Activated effector memory CD4-positive, alpha-beta T cell treated with anti-CD3 and anti-CD28 coated beads, Interleukin-2, amount 50 U/mL, for 16 hours (primary cell): ENCODE measurements at places on chromosomes 5 and 9.

DNA sequence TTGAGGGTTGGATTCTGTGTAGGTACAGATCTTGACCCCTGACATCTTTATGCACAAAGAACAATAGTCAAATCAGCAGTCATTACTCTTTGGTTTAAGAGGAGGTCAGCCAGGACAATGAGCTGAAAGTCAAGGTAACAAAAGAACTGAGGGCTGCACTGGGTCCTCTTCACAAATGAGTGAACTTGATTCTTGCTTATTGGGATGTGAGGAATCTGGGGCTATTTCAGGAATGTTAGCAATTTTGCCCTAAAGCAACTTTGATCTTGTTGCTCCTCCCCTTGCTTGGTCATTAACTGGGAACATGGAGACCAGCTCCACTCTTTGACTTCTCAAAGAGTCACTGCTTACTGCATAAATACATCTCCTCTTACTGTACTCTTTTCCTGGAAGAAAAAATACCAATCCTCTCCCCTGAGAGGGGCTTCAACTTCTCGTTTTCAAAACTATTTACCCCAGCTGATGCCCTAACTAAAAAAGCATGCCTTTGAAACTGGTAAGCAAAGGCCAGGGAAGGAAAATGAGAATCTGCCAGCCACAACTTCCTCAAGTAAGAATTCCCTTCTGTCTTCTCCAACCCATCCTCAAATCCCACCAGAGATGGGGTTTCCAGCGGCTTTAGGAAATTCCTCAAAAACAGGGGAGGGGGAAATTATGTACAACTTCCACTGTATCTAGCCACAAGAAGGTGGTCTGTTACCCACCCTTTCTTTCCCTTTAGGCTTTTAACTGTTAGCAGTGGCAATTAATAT, 368.3 kb downstream of the ENC1 start:
- no peak for DNase-seq

DNA sequence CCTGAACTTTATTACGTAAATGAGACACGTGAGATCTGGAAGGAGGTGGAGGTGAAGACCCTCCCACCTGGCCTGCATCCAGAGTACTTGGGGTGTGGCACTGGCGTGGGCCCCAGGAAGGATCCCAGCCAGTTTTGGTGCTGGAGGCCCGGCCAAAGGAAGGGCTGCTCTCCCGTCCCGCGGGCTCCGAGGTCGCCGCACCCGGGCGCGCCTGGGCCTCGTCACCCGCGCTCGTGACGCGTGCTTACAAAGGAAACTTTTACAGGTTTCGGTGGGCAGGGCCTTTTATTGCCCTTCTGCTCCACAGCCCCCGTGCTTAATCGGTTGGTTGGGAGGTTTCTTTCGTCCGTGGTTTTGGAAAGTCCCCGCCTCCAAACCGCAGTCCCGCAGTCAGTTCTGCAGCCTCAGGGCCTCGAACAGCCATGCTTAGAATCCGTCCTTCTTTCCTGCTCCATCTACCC, 29.2 kb downstream of the CDKN2A start:
- DNase-seq, result peak; percentile 88

- DNase-seq, result no peak
These were observed 14.1 kb upstream of the MARCOL start for GRCh38 chr5:148224117-148224742.

GRCh38 chr9:76980566-76980965, 38.9 kb upstream of the FOXB2 start:
- DNase-seq, result no peak

- no peak for DNase-seq
These were observed 59.5 kb downstream of the SMIM23 start for GRCh38 chr5:171845040-171845630.

GRCh38 chr5:125377141-125377540, 630.7 kb upstream of the ZNF608 start:
- no peak for DNase-seq

DNA sequence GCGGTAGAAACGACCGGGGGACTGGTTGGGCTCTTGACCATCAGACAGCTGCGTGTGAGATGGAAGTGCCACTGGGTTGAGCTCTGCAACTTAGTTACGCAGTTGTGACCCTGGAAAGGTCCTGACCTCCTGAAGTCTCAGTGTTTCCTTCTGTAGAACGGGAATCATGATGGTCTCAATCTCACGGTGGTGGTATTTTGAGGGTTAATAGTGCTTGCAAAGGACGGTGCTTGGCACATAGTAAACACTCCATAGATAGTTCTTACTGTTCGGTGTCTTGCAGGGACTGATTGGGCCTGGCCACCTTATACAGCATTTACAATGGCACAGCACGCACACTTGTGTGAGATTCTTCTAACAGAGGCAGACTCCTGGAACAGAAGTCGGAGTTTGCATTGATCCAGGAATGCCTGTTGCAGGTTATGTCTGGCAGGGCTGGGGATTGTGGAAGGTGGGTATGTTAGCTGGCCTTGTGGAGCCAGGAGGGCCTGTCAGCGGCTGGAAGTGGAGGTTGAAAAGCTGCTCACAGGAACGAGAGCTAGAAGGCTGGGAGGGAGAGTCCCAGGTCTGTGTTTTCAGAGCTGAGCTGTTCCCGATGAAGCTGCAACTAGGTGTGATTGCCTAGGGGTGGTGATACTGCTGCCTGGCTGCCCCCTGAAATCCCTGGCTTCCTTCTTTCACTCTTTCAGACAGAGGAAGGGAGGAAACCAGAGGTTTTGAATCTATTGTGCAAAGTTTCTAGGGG, 962 bp upstream of the TXN start:
- DNase-seq, result peak; percentile 62

- no peak for DNase-seq
These were observed 21.1 kb downstream of the GEMIN5 start for GRCh38 chr5:154916874-154917273.

DNA sequence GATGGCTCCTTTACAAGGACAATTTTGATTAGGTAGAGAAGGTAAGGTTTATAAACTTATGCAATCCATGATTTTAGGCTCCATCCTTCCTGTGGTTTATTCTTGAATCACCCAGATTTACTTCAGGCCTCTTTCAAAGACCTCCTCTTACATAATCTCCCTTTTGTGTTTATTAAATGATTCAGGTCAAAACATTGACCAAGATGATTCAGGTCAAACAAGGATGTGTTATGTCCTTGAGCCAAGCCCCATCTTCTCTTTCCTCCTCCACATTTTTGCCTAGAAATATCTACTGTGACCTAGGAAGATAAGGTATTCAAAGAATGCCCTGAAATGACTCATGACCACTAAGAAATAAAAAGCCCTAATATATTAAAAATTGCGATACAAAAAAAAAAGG, 31.8 kb upstream of the TLR4 start:
- no peak for DNase-seq

DNA sequence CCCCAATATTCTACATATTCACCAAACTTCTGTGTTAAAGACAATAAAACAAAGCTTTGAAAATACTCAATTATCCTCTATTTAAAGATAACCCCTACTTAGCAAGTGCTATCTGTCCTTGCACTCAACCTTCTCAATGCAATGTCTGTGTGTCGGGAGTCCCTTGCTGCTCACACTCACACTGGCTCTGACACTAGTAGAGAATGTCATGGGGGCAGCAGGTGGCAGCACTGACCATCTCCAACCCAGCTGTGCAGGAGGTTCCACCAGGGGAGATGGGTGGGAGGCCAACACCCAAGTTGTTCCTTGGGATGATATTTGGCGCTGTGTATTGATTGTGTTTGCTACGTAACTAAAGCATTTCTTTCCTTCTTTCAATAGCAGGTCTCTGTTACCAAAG, 59.4 kb upstream of the SIMC1 start:
- DNase-seq, result peak; percentile 31

DNA sequence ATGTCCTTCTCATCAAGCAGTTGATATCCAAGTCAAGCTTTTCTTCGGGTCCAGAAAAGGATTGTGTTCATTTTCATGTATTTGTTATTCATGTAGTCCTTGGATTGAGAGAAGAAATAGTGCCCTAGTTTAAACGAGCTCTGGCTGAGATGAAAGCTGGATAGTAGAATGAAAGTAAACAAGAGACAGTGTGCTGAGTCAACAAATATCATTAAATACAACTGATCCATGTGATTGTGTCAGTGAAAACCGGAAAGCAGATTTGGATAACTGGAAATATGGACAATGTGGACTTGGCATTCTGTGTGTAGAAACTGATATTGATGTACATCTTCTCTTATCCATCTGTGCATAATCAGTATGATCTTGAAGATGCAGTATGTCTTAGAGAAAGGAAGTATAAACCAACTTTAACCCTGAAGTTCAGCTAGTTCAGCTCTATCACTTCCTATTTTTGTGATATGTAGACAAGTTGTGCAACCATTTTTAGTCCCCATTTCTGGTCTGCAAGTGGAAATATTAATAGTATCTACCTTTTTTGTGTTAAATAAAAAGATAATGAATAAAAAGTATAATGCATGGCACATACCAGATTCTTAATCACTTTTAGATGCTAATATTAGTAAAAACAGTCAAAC, 4.4 kb downstream of the MUSK start:
- DNase-seq, result no peak

GRCh38 chr9:76545191-76545590, 86.2 kb downstream of the GCNT1 start:
- DNase-seq, result no peak

GRCh38 chr5:126544087-126544740, 50.8 kb downstream of the ALDH7A1 start:
- peak; percentile 67 for DNase-seq

GRCh38 chr5:123094237-123094918, 5.3 kb downstream of the PRDM6 start:
- no peak for DNase-seq

DNA sequence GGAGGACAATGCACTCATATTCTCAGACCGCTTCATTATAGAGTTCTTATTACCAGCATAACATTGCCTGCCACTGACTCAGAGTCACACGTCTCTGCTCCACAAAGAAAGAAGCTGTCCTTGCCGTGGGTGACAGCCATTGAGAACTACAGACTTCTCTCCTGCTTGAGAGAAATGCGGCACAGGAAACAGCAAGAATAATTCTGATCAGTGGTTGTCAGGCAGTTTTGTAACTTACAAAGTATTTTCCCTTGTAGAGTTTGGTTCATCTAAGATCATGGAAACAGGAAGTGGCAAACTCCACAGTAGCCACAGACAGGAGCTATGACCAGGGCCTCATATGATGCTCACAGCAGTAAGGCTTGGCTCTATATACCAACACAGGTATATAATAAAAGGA, 47.0 kb downstream of the KCNV2 start:
- DNase-seq, result no peak
